Breast epithelium (tissue), 4 donors: ENCODE measurements at places on chromosomes 12 and 14. TPM values are rescaled to one million over a fixed set of nuclear protein-coding genes. Genes with fewer than 3 reads are reported as not detected.
A peak's percentile ranks its signal among the peaks of the same experiment; 100 is the strongest.

- DNase-seq = no peak
Measured at GRCh38 chr12:7959701-7960121, 23.7 kb upstream of the SLC2A3 start.

- DNase-seq = peak; percentile 96
Measured at GRCh38 chr12:96233939-96234461, 39.8 kb downstream of the ELK3 start.

DNA sequence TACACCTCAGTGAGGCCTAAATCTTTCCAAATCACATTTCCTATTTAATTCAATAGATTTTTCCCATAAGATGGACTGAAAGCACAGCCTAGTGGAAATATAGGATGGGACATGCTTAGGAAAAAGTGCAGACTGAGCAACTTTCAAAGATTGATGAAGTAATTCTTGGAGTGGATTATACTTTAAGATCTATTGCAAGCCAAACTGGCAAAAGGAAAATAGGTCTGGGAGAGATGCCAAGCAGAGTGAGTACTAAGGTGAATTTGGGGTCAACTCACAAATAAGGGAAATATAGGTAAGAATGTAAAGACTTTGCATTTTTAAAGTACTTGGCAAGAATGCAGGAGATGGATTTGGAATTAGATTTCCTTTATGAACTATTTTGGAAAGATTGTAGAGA is 170.2 kb upstream of the FOXG1 start:
- no peak for DNase-seq

DNA sequence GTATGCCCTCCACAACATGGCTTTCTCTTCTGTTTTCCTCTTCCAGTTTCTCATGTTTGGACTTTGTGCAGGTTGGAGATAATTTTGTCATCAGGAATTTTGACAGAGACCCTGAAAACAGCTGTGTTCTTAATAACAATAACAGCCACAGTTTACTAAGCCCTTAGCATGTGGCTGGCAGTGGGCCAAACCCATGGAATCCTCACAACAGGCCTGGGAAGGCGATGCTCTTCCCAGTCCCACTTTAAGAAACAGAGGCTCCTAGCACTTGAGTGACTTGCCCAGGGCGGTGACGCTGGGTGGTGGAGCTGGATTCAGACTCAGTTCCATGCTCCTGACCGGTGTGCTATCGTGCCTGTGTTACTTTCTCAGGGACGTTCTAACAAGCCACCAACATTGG is 20.1 kb upstream of the PLEKHG3 start:
- DNase-seq = no peak

- no peak for DNase-seq
Measured at GRCh38 chr14:23102801-23103200, 2.0 kb downstream of the CIROP start.

- DNase-seq = no peak
Measured at GRCh38 chr14:29684926-29685325, 242.7 kb downstream of the PRKD1 start.

DNA sequence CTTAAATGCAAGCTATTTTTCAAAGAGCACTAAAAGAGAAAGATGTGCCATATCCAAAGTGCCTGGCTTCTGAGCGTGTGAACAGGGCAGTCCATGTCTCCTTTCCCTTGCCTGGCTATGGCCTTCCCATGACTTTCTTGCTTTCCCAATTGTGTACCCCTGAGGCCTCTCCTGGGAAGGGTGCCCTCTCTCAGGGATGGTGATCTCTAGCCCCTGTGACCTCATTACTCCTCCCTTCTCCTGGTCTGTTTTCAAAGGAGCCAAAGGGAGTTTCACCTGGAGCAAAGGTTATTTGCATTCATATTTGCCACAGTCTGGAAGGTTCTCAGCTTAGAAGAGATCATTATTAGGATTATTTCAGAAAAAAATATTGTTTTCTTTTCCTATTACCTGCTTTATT is 429.4 kb upstream of the TMTC1 start:
- no peak for DNase-seq

GRCh38 chr14:75184492-75184891 is 8.1 kb upstream of the TMED10 start:
- DNase-seq = no peak

DNA sequence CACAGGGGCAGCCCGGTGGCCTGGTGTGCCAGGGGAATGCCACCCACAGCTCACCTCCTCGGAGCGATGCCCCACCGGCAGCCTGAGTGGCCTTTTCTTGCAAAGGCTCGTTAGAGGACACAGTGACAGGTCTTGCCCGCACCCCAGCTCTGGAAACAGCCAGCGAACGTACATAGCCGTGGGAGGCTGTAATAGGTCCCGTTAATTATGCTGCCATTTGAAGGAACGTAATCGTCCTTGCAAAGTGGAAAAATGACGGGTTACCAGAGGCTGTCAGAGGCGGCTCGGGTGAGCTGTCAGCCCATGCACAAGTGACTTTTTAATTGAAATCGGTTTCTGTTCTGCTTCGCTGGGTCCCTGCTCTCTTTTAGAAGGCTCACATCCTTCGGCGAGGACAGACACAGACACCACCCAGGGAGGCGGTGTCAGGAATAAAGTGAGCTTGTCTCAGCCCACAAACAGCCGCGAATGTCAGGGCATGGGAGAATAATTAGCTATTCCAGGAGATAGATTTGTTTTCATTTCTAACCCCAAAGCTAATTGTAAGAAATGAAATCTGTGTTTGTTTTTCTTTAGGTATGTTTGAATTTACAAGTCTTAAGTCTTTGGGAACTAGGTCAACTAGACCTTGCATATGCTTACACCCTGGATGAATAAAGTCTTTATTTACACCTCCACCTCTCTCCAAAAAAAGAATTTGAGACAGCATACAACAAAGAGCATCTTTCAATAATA is 77.2 kb upstream of the RFLNA start:
- no peak for DNase-seq

GRCh38 chr12:38825006-38825405 is 80.4 kb downstream of the CPNE8 start:
- no peak for DNase-seq

DNA sequence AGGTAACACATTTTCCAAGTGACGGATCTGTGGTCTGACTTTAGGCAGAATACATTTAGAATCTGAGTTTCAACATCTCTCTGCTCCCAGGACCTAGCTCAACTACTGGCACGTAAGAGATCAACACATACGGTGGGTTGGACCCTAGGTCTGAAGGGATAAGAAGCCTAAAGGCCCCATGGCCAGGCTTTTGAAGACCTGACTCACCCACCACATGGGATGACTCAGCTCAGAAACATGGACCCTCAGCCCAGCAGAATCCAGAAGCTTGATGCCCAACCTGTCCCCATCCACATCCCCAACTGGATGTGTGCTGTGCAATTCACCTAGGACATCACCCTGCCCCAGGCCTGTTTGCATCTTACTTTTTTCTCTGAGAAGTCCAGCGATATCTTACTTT is 770.2 kb downstream of the BCL11B start:
- DNase-seq = no peak

DNA sequence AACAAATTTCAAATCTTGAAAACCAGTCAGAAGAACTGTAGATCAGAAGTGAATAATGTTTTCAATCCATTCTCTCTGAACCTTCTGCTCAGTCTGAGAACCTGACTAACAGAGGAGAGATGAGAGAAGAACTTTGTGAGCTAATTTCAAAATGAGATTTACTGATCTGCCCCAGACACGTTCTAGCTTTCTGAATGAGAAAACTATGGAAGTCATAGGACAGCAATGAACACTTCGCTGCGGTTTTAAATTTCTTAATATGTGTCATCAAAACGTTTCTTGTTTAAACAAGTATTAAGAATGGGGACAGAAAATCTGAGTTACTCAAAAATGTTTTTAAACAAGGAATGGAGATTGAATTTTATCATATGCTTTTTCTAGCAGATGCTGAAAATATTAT is 66.6 kb upstream of the FAR2 start:
- DNase-seq = no peak

- DNase-seq = peak; percentile 30
Measured at GRCh38 chr14:96117101-96117897, 78.1 kb downstream of the C14orf132 start.

DNA sequence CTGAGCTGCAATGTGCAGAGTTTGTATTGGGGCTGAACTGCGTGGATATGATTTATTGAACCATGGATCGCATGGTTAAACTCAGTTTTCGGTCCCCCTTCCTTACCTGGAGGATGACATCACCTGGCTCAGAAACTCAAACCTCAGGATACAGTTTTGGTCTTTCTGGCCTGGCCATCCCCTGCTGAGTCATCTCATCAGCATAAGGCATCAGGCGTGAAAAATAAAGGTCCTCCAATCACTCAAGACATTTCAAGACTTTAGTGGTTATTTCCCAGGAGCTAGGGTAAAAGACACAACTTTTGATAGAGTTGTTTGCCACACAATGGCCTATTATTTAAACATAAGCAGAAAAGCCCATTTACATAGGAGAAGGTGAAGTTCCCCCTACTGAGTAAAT is 631.1 kb upstream of the TMEM132C start:
- no peak for DNase-seq

- no peak for DNase-seq
Measured at GRCh38 chr12:23694920-23695319, 254.6 kb downstream of the SOX5 start.

GRCh38 chr14:24115422-24116127 is 826 bp upstream of the NRL start:
- DNase-seq = peak; percentile 45

- DNase-seq = no peak
Measured at GRCh38 chr12:1839956-1840951, 19.9 kb downstream of the LRTM2 start.

DNA sequence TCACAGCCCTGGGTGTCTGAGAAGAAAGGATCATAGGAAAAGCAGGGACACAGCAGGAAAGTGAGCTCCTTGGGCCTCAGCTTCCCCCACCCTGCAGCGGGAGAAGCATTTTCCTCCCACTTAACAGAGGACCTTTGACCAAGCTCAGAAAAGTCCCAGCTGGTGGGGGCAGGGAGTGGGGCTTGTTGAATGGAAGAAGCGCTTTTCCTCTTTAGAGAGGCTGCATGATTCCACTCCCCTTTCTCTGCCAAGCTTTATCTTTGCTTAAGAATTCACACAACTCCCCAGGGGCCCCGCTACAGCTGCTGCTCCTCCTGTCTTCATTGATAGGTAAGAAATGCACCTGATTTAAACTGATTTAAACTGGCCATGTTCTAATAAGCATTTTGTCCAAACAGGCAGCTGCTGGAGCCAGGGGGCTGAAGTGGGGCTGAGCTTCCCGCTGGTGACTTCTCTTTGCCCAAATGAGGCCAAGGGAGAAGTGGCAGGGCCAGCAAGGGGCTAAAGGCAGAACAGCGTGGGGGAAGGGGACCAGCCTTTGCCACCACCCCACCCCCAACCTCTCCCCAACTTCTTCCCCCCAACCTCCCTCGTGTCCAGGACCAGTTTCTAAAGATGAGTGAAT is 1.7 kb upstream of the PAPLN start:
- DNase-seq = no peak

GRCh38 chr12:6140651-6141447 is 16.4 kb upstream of the VWF start:
- no peak for DNase-seq

DNA sequence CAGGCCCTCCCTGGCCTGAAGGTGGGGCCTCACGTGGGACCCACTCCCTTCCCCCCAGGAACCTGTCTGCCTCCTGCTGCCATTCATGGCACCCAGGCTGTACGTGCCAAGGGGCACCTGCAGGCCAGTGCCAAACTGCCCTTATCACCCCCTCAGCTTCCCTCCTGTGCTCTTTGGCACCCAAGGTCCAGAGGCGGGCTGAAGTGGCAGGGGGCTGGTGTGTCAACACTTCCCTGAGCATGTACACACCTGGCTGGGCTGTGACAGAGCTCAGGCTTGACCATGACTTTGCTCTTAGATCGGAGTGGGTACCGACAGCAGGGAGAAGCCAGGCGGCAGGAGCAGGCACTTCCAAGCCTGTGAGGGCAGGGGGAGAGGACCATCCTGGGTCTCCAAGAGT is 41.6 kb downstream of the HSD17B6 start:
- no peak for DNase-seq

GRCh38 chr12:110316861-110317260 is 35.8 kb downstream of the ATP2A2 start:
- DNase-seq = no peak

GRCh38 chr12:42794806-42795205 is 205.3 kb upstream of the PRICKLE1 start:
- no peak for DNase-seq

GRCh38 chr14:74510959-74511409 is 17.4 kb downstream of the ISCA2 start:
- no peak for DNase-seq

DNA sequence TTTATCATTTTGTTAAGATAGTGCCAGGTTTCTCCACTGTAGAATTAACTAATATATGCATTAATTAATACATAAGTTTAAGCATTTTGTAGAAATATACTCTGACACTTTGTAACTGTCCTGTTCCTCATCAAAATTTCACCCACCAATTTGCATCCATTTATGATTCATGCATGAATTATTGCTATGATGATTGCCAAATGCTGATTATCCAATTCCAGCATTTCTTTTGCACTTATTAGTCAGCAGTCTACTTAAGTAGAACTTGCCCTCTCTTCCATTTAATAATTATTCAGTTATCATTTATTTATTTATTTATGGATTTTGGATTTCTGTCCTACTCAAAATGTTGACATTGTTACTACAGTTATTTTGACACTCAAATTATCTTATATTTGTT is 72.2 kb downstream of the SLC6A15 start:
- DNase-seq = no peak

DNA sequence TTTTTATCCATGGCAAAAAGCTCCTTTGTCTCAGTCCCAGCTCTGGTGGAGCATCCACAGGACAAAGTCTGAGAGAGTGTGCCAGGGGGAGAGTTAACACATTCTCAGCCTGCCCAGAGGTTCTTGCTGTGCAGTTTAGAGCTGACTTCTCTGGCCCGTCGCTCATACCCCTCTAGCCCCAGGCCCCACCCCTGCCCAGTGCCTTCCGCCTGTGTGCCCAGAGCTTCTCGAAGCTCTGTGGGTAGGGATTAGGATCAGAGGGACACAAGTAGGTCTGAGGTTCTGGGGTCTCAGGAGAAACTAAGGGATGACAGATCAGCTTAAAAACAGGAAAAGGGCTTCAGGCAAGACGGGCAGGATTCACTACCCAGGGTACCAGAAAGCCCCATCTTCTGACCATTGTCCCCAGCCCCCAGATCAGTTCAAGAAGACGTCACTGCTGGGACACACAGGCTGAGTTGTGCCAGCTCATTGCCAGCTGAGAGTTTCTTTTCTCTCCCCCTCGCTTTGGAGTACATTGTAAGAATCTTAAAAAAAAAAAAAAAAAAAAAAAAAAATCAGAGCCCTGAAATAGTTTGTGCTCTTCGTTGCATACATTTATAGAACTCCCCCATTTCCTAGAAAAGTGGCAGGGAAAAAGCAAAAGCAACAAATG is 127.0 kb downstream of the GCH1 start:
- no peak for DNase-seq

The KRT78 gene
- total RNA-seq = 2.0 TPM

The SRGAP1 gene
- 58.7 TPM for total RNA-seq

The ANKRD33 gene
- not detected for total RNA-seq

The TMEM121 gene
- total RNA-seq = 9.2 TPM

The LMNTD1 gene
- total RNA-seq = not detected

The KRT82 gene
- total RNA-seq = not detected

The FBLN5 gene
- total RNA-seq = 81.8 TPM

The TAS2R14 gene
- 3.7 TPM for total RNA-seq

The ZBTB25 gene
- 12.3 TPM for total RNA-seq

The NTS gene
- total RNA-seq = not detected

The IL31 gene
- total RNA-seq = not detected

The PRR4 gene
- 18.0 TPM for total RNA-seq

The CDCA3 gene
- total RNA-seq = 1.8 TPM

The GARIN6 gene
- total RNA-seq = not detected

The TMTC1 gene
- total RNA-seq = 87.2 TPM

The MGP gene
- total RNA-seq = 5,040 TPM

The RASSF8 gene
- 47.5 TPM for total RNA-seq

The RDH16 gene
- total RNA-seq = 0.48 TPM

The GPR68 gene
- 0.66 TPM for total RNA-seq

The KCNC2 gene
- 1.3 TPM for total RNA-seq
